ENCODE measurements at places on chromosomes 2 and 18.

- DNase-seq = no peak
These were observed 66.1 kb downstream of the NAPG start for GRCh38 chr18:10591896-10592295.

DNA sequence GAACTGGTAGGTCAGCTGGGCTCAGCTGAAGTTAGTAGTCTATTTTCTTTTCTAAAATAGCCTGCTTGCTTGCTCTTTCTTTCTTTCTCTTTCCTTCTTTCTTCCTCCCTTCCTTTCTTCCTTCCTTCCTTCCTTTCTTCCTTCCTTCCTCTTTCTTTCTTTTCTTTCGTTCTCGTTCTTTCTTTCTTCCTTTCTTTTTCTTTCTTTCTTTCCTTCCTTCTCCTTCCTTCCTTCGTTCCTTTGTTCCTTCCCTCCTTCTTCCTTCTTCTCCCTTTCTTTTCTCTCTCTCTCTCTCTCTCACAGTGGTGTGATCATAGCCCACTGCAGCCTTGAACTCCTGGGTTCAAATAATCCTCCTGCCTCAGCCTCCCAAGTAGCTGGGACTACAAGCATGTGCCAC lies 29.2 kb upstream of the KDM3A start:
- DNase-seq = no peak

GRCh38 chr2:65918760-65919187 lies 486.4 kb upstream of the SPRED2 start:
- no peak for DNase-seq

DNA sequence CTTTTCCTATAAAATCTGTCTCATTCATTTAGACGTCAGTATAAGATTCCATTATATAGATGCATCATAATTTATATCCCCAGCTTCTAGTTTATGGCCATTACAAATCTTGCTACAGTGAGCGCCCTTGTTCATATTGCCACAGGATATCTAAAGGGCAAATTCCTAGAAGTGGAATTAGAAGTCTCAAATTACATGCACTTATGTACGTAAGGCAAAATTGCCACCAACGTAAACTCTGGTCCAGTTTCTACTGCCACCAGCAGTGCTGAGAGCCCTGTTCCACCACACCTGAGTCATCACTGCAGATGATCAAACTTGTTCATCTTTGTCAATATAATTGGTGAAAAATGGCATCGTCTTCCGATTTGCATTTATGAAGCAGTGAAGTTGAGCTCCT lies 90.9 kb upstream of the ID2 start:
- DNase-seq = no peak

GRCh38 chr2:67055387-67056304 lies 341.5 kb upstream of the ETAA1 start:
- DNase-seq = no peak

DNA sequence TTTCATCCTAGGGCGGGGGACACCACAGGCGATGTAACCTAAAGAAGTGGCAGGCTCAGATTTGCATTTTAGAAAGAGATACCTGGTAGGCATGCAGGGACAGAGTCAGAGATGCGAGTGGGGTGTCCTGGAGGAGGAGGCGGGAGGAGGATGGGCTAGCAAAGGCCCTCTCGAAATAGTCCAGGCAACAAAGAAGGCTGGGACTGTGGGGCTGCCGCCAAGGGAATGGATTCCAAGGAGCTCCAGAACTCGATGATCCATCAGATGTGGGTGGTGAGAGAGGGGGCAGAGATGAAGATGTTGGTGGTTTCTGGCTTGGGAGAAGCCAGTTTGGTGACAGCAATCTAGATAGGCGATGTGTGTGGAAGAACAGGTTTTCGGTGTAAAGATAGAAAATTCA lies 12.5 kb upstream of the INPP5D start:
- DNase-seq = no peak

GRCh38 chr18:22378672-22379282 lies 38.9 kb downstream of the CTAGE1 start:
- DNase-seq = no peak

- no peak for DNase-seq
These were observed 562.7 kb upstream of the SLC39A10 start for GRCh38 chr2:195094330-195094729.

GRCh38 chr2:173090973-173091660 lies 15.5 kb downstream of the MAP3K20 start:
- no peak for DNase-seq

- no peak for DNase-seq
These were observed 732.7 kb downstream of the NR4A2 start for GRCh38 chr2:155599834-155600233.

DNA sequence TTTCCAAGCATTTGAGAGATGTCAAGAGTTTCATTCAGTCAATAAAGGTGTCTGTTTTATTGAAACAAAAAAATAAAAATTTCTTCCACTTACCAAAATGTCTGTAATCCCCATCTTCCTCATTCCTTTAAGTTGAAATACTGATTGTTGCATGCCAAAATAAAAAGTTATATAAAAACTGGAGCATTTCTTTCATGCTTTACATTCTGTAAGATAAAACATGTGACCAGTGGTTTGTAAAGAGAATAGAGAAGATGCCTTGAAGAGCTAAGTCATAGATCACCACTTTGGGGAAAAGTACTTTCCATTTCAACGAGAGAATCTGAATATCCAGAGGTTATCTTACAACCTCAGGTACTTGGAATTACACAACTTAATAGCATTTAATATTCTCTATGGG lies 35.9 kb upstream of the MYO1B start:
- DNase-seq = no peak

- DNase-seq = no peak
These were observed 346 bp upstream of the VRK2 start for GRCh38 chr2:58046335-58046584.

DNA sequence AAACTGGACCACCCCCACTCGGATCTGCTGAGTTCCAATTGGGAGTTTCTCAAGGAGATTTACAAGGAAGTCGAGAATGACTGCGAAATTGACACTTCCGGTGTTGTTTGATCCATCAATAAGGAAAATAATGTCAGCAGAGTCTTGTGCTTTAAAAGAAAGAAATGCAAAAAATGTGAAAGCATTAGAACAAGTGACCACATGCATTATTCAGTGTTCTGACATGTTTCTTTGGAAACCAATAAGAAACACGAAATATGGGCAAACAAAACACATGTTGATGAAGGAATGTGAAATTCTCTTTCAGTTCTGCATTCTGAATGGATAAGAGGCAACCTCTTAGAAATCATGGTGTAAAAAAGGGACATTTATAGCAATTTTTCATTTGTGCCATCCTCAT lies 25.9 kb downstream of the COL6A3 start:
- DNase-seq = no peak

- DNase-seq = no peak
These were observed 152.0 kb downstream of the KCNJ3 start for GRCh38 chr2:154850532-154850931.

- no peak for DNase-seq
These were observed 25.8 kb downstream of the IMPA2 start for GRCh38 chr18:12007063-12007462.

DNA sequence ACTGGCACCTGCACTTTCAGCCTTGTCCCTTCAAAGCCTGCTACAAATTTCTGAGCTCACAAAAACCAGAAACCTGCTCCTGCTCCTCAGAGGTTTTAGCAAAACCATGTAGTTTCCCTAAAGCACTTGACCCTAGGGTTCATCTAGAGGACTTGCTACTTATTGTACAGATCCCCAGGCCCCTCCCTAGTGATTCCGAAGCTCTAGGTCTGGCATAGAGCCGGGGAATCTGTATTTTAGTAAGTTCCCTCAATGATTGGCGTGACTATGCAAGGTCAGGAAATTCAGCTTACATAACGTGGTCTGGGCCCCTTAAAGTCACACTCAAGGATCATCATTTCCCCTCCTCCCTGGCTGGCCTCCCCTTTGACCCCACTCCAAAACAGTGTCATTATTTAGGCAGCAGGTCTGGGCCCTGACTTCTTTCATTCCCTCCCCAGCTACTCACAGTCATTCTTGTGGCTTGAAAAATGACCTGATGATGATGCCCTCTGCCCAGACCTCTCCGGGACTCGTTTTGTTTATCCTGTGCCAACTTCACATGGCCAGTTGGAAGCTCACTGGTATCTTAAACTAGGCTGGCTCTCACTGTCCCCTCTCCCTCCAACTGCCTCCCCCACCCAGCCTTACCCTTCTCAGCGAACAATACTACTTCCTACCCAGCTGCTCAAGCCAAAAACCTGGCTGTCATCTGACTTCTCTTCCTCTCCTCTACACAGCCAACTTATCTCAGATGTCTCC lies 36.0 kb downstream of the WDFY1 start:
- no peak for DNase-seq

GRCh38 chr2:24906466-24906865 lies 13.6 kb downstream of the ADCY3 start:
- DNase-seq = no peak

DNA sequence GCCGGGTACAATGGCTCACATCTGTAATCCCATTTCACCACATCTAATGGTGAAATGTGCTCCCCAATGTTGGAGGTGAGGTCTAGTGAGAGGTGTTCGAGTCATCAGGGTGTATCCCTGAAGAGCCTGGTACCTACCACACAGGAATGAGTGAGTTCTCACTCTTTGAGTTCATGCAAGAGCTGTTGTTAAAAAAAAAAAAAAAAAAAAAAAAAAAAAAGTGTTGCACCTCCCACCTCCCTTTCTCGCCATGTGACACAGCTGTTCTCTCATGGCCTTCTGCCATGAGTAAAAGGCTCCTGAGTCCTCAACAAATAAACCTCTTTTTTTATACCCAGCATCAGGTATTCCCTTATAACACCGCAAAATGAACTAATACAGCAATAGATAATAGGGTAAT lies 106.3 kb downstream of the C2orf74 start:
- no peak for DNase-seq

DNA sequence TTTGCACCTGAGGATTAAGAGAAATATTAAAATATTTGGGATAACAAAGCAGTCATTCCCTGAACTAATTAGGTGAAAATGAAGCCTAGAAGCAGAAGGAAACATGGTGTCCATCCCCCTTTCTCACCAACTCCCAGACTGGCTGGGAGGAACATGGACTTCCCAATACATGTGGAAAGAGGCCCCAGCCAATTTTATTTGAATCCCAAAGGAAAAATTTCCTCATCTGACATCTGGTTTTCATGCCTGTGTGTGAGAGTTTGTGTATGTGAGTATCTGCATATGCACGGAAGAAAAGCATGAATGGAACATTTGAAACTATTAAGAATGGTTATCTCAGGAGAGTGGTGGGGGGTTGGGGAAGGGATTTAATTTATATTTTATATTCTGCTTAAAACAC lies 84.3 kb downstream of the COPS8 start:
- DNase-seq = no peak

DNA sequence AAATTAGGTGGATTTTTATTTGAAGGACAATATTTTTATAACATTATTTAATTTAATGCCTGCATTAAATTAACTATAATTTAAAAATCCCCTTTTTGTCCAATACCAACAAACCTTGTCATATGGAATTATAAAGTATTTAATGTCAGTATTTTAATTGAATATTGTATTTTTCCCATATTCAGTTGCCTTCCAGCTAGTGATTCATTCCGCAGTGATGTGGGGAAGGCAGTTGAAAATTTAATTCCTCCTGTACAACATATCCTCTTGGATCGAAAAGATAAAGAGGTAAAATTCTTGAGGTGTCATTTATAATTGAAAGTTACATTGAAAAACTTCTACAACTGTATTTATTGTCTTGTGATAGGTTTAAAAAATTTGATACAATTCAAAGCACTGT lies 40.4 kb downstream of the WDR7 start:
- no peak for DNase-seq

DNA sequence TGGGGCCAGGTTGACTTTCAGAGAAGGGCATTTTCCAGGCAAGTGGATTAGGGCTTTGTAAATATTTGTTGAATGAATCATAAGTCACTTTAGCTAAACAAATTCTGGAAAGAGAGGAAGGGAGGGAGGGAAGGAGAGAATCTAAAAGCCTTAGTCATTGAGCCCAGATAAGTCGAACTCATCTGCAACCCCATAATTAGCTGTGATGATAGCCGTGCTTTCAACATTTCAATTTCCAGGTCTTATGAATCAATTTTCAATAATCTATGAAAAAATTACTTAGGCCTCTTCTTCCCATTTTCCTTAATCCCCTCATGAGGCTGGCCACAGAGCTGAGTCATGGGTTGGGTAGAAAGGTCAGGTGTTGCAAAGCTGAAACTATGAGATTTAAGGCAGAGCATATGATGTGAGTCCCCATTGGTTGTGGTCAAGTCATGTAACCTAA lies 111.9 kb upstream of the MAPRE2 start:
- peak; percentile 54 for DNase-seq

DNA sequence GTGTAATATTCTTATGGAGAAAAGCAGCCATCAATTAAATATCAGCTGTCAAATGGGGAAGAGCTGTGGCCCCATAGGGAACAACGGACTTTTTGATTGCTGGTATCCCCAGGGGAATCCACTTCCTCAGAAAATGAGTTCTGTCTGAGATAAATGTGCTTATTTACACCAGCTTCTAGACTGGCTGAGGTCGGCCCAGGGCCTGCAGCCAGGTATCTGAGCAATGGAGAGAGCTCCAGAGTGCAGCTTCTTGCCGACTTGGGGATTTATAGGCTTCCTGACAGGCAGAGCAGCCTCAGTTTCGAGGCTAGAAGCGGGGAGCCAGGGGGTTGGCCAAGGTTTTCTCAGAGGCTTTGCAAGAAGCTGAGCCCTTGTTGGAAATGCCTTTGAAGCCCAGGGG lies 67.2 kb downstream of the MCFD2 start:
- DNase-seq = no peak

DNA sequence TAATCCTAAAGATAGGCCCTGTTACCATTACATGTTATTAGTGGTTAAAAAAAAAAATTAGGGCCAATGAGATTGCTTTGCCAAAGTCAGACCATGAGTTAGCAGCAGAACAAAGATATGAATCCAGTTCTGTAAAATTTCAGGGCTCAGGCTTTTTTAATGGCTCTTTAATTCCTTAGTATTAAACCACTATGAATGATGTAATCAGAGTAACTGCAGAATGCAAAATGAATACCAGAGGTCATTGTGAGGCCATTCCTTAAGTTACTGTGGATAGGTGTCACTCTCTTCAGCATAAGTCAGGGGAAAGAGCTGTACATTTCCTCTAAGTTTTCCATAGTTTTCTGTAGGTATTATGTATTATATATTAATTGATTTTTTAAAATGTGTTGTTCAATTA lies 42.2 kb upstream of the TBR1 start:
- no peak for DNase-seq

DNA sequence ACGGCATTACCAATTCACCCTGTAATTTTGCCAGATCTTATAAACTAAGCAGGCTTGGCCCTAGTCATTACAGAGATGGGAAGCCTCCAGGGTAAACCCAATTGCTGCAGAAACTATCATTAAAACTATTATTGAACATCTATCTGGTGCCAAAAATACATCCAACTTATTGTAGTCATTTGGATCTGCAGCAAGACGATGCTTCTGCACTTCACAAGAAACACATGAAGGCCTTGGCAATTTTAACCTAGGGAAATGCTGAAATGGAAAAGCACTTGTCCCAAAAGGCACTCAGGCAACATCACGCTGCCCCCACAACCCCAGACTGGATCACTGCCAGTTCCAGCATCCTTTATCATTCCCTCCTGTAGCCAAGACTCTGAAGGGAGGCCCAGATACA lies 85.3 kb upstream of the ACVR2A start:
- DNase-seq = no peak

- DNase-seq = no peak
These were observed 996 bp downstream of the TGFBRAP1 start for GRCh38 chr2:105328281-105329196.

Data from AG09319 (cell line).